NCI-H1436 (cell line): ENCODE measurements at places on chromosomes 7 and 10.

GRCh38 chr10:81957976-81958375 is 83.0 kb downstream of the NRG3 start:
- DNase-seq: no peak

GRCh38 chr7:69800495-69800894 is 202.2 kb downstream of the AUTS2 start:
- no peak for DNase-seq

- no peak for DNase-seq
These were observed 486.7 kb upstream of the GALNT17 start for GRCh38 chr7:70645279-70645678.

GRCh38 chr7:150380463-150380862 is 1.3 kb downstream of the ZNF775 start:
- DNase-seq: no peak

DNA sequence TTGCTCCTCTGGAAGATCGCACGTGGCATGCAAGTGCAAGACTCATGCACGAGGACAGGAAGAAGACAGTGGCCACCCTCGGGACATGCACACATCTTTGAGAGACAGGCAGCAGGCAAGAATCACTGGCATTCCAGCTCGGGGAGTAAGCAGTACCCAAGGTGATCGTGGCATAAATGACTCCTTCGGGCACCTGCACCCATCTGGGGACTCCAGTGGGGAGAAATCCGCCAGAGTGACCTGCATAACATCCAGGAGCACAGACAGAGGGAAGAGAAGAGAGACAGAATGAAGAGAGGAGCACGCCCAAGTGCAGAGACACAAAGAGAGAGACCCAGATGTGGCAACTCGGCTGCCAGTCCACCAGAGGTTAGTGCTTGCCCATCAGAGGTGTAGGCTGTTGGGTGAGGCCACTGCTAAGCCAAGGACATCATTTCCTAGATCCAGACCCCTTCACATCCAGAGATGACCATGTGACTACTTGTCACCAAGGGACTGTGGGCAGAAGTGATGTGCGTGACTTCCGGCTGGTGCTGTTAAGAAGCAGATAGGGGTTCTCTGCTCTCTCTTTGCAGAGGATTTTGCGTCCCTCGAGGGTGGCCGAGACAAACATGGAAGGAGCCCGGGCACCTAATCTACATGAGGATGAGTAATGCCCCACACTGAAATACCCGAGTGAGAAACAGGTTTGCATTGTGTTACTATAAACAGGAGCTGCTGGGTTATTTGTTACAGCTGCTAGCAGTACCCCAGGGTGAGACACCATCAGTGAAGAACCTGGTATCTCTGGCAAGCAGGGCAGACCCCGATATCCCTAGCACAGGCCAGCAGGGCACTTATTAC is 80.6 kb downstream of the VWA2 start:
- no peak for DNase-seq

GRCh38 chr10:7558036-7558435 is 108.7 kb downstream of the ITIH5 start:
- no peak for DNase-seq

- DNase-seq: no peak
These were observed 52.7 kb downstream of the FIGNL1 start for GRCh38 chr7:50397320-50397970.

DNA sequence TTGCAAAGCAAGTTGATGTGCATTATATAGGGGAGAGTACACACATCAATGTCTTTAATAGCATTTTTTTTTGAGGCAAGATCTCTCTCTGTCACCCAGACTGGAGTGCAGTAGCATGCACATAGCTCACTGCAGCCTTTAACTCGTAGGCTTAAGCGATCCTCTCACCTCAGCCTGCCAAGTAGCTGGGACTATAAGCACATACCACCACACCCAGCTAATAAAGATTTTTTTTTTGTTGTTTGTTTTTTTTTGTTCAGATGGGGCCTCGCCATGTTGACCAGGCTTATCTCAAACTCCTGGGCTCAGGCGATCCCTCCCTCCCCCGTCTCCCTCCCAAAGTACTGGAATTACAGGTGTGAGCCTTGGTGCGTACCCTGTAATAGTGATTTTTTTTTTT is 1.5 kb downstream of the UMAD1 start:
- DNase-seq: no peak

DNA sequence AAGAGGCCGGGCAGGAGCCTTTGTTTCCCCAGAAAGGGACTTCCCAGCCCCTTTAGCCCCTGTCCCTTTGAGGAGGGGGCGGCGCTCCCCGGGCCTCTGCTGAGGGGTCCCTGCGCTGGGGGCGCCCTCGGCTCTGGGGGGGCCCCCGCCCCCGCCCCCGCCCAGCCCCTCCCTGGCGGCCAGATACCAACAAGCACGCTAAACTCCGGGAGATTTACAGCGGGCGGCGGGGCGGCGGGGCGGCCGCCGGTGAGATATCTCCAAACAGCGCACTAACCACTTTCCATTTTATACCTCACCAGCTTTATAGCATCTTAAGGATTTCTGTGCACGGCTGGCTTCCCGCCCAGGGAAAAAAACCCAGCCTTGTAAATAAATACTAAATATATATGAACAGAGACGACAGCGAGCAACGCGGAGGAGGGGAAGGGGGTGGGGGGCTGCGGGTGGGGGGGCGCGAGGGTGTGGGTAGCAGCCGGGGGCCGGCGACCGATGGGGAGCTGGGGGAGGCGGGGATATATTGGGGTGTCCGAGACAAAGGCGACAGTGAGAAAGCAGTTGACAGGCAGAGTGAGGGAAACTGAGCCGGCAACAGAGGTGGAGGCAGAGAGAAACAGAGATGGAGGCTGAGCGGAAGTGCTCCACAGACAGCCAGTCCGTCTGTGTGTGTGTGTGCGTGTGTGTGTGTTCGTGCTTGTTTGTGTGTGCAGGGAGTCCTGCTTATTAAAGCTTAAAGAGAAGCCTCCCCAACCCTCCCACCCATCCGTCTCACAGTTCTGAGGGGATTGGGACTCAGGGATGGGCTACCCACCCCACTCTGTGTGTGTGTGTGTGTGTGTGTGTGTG is 85.8 kb downstream of the HIF1AN start:
- no peak for DNase-seq

DNA sequence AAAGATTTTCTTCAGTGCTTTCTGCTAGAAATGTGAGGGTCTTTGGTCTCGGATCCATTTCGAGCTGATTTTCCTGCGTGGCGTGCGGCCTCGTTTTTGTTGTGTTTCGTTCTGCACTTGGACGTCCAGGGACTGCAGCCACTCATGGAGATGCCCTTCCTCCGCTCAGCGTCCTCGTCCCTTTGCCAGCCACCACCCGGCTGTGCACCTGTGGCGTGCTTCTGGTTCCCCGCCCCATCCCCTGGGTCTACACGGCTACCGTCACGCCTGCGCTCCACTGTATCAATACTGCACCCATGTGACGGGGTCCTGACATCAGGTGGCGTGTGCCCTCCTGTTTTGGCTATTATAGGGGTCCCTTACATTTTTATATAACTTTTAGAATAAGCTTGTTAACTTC is 42.7 kb upstream of the NKX6-2 start:
- DNase-seq: no peak

DNA sequence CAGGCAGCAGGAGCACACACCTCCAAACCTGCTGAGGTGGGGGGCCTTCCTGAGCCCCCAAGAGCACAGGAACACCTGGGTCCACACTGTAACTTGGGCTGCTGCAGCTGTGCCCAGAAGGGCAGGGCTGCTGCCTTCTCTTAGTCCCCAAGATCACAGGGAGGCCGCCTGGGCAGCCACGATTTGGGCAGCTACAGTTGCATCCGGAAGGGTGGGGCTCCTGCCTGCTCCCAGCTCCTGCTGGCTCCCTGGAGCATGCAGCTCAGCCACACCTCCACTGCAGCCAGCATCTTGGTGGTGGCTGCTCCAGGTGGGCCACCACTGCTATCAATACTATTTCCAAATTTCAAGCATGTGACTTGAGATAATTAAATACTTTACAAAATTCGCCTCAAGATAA is 38.5 kb upstream of the AGMO start:
- DNase-seq: no peak

GRCh38 chr7:16204953-16205352 is 216.4 kb downstream of the CRPPA start:
- no peak for DNase-seq

DNA sequence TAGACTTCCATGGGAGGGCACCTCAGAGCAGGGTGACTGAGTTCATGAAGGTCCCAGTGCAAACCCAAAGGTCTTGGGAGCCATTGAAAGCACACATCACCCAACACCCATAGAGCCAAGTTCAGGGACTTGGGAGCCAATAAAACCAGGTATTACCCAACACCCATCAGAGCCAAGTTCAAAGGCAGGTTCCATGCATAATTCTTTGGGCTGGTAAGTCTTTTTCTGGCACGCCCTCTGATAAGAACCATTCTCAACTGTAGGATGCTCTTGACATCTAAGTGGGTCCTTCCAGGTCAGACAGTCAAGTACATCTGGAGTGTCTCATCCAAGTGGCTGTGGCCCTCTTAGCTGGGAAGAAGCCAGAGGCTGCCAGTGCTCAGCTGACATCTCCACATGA is 63.2 kb downstream of the EBF3 start:
- no peak for DNase-seq

DNA sequence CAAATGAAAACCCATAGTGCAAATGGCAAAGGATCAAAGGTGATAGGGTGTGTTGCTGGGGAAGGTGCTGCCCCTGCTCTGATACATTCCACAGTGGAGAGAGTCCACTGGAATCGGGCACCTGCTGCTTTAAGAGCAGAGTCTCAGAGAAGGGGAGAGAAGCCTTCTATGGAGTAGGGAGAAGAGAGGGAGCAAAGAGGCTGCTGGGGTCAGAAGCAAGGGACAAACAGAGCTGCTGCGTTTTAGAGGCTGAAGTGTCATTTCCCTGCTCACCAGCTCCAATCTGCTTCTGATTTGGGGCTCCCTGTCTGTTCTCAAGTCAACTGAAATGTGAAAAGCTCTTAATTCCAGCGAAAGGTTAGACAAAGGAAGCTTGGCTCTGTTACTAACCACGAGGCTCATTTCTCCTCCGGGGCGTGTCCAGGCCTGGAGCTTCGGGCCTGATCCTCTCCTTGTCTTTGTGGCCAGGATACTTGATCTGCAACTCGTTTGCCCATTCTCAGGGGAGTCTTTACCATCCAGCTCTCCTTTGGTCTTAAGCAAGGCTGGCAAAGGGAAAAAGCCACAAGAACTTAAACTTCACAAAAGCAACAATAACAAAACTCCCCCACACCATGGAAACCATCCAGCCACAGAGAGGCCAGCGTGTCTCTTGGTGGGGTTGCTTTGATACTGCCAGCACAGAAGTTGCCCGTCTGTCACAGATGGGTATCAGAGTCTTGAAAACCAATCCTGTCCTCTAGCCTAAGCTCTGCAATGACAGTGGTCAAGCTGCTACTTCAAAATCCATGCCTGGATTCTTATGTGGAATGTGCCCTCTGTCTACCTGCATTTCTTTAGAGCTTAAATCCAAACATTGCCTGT is 692.6 kb downstream of the SUGCT start:
- no peak for DNase-seq

DNA sequence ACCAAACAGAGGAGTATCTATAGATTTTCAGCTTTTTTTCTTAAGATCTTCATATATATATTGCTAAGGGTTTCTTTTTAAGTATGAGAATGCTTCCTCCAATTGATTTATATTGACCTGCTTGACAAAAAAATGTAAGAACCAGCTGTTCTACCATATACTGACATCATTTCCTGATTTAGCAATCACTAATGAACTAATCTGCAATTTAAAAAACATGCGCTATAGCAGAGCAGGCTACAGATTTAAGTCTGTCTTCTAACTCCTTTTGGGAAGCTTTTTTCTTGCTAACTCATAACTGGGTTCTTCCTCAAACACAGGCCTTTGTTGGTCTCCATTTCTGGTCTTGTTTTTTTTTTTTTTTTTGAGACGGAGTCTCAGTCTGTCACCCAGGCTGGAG is 33.2 kb downstream of the ABCC2 start:
- no peak for DNase-seq

DNA sequence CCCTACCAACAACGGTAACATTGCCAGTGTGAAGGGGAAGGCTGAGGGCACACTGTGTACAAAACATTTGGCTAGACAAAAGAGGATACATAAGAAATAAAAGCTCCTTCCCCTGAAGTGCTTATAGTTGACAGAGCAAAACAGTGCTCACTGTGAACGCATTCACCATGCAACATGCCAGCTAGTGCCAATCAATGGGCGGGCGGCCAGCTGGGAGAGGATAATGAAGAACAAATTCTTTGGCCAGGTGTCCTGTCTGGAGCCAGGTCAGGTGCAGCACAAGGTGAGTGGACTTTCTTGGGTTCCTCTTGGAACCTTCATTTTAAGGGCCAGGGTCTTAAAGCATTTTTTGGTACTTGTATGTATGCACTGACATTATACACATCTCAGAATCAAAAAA is 106.1 kb downstream of the ICA1 start:
- peak; percentile 27 for DNase-seq
